Inflammatory macrophage treated with lipopolysaccharide for 1 hour (primary cell): ENCODE measurements at places on chromosomes 6 and 20.

- no peak for DNase-seq
Measured at GRCh38 chr6:1589208-1589607, 20.5 kb upstream of the FOXC1 start.

DNA sequence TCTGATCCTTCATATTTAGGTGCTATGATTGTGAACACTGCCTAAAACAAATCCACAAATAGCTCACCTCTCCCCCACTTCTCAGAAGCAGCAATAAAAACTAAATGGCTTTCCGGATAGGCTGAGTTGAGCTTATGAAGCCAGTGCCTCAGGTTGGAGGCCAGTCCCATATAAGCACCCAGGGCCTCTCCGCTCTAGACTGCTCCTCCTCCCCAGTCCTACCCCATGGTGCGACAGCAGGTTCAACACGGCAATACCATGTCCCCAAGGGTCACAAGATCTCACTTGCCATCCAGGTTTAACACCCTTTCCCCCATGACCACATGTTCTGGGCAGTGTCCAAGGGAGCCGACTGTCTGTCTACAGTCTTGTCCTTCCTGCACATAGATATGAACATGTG is 20.8 kb downstream of the BNIP5 start:
- DNase-seq, result no peak

DNA sequence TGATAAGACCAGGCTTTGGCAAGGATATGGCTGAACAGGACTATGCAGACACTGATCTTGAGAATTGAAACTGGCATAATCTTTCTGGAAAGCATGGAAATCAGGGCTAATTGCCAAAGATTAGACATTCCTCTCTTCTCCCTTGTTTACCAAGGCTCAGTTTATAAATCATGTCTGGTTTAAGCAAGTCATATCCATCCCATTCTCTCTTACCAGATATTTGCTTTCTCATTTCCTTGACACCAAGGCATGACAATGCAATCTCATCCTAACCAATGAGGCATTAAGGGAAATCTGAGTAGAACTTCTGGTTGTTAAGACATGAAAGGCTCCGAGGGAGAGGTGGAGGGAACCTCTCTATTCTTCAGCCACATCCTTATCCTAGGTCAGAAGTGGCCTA is 110.3 kb upstream of the CEP85L start:
- no peak for DNase-seq

DNA sequence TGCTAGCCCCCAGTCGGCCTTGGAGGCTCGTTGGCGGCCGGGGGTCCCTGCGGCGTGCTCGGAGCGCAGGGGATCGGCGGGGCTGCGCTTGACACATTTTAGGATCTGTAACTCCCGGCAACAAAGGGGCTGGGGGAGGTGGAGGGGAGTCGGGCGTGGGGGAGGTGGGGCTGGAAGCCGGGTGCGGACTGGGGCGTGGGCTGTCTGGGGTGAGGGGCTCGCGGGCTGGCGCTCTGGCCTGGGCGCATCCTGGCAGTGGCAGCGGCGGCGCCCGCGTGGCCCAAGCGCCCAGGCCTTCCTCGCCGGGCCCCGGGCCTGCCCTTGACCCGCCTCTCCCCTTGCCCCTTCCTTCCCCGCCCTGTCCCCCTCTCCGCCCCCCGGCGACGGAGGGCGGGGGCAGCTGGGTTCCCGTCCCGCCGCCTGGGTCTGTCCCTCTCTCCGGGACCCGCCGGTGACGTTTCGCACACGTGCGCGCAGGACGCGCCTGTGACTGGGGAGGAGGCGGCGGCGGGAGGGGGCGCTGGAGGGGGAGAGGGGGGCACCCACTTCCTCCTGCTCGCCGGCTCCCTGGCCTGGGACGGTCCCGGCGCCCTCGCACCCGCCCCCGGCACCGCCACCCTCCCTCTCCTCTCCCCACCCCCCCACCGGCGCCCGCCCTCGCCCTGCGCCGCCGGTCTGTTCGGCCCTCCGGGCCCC is 1.5 kb downstream of the E2F3 start:
- DNase-seq, result peak; percentile 94

DNA sequence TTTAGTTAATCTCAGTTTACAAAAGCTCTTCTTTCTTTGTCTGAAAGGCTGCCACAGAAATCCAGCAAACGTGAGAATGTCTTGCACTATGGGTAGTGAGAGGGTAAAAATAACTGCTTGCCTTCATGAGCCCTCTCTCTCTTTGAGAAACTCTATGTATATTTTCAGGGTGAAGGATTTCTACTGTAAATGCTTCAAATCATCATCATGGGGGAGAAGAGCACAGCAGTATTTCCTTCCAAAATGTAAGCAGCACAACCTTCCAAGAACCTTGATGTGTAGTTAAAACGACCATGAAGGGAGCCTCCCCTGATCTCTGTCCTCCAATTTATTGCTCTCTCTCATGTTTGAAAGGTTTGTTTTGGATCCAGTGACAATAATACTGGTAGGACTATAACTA is 141.3 kb upstream of the CENPW start:
- no peak for DNase-seq

DNA sequence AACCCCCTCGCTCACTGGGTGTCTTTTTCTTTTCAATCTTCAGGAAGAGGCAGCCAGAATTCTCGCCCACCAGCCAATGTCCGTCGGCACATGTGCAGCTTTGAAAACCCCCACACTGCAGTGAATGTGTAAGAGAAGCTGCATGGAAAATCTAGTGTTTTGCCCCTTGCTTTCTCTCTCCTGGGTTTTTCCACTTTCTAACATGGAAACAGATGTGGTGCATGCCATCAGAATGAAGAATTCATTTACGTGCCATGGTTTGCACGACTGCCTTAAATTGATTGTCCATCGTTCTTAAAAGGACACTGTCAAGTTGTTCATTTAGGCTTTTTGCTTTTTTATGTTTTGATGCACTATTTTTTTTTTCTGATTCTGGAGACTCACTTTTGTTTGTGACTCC is 117.1 kb upstream of the RAB32 start:
- no peak for DNase-seq

- peak; percentile 35 for DNase-seq
Measured at GRCh38 chr6:140036196-140036595, 661.7 kb upstream of the CITED2 start.

DNA sequence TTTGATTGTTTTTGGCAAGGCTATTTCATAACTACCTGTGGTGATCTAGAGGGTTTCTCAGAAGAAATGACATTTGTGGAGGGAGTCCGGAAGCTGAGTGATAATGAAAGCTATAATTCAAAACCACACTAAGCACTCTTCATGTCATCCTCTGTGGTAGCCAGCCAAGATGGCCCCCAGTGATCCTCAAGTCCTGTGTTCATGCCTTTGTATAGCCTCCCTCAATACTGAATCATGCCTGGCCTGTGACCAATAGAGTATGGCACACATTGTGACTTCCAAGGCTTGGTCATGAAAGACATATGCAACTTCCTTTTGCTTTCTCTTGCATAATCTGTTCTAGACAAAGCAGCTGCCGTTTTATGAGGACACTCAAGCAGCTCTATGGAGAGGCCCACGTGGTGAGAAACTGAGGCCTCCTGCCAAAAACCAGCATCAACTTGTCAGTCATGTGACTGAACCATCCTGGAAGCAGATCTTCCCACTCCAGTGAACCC is 12.8 kb upstream of the DNAAF9 start:
- peak; percentile 95 for DNase-seq

GRCh38 chr6:152821525-152821924 is 70.9 kb downstream of the VIP start:
- no peak for DNase-seq

DNA sequence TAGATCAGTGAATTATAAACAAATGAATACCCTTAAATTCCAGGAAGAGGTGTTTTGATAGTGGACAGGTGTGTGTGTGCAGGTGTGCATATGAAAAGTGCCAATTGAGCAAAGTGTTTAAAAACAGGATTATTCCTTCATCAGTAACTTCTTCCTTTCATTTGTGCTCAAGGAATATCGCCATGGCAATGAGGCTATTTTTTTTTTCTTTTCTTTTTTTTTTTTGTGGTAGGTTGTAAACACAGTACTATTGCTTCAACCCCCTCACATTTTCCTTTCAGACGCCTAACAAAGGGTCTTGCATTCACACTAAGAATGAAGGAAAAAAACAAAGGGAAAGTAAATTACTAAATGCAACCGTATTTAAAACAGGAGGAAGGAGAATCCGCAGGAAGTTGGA is 2.0 kb upstream of the HSPA1B start:
- no peak for DNase-seq

- no peak for DNase-seq
Measured at GRCh38 chr6:119566546-119567260, 217.1 kb upstream of the MAN1A1 start.

DNA sequence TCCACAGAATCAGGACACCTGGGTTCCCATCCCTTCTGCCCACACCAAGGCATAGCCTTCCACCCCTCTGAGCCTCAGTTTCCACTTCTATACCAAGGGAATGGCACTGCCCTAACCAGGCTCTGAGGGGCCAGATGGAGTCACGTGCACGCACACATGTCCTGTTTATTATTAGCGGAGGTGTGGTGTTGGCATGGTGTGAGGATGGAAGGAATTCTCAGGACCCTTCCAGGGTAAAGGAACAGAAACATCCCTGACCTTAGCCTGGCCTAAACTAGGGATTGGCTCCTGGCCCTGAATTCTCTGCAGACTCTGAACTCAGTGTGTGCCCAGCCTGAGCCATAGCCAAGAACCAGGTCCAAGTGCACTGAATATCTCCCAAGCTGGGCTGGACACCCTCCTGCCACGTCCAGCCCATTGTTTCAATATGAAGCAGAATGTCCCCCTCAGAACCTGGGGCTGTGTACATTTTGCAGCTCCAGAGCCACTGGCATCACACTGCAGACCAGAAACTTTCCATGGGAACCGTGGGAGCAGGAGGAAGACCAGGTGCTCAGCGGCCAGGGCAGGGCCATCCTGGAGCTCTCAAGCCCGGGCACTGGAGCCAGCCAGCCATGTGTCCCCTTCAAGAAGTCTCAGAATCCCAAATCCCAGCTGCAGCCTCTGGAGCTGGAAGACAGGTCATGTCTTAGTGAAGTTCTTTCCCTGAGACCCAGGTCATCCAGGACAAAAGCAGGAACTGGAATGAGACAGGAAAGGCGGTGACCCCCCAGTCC is 208.4 kb downstream of the ANKRD60 start:
- DNase-seq, result no peak

DNA sequence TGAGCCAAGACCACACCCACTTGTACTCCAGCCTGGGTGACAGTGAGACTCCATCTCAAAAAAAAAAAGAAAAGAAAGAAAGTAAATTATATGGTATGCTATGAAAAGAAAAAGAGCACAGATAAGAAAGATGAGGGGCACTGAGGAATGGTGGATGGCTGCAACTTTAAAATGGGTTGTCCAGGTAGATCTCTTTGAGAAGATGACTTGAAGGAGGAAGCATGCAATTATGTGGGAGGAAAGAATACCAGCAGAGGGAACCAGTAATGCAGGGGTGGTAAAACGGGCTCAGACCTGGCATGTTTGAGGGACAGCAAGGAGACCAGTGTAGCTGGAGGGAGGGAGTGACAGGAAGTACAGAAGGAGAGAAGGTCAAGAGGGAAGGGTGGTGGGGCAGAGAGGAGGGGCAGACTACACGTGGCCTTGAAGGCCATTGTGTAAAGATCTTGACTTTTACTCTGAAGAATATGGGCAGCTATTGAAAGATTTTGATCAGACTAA is 22.3 kb downstream of the LINC00237 start:
- DNase-seq, result no peak

GRCh38 chr6:138817799-138818198 is 21.9 kb downstream of the ECT2L start:
- no peak for DNase-seq

DNA sequence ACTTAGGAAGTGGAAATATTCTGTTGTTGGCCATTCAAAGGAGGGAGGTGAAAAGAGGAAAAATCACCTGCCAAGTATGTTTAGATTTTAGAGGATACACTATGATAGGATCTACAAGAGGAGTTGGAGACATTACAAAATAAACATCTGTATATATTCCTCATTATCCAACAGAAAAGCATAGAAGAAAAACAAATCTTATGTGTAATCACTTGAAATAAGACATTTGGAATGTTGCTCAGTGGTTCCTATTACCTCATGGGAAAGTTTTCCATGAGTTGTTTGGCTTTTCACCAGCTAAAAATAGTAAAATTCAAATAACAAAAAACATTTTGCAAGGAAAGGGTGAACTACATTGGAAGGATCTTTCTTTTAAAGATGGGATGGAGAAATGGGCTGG is 76.7 kb upstream of the CARMIL1 start:
- DNase-seq, result no peak

DNA sequence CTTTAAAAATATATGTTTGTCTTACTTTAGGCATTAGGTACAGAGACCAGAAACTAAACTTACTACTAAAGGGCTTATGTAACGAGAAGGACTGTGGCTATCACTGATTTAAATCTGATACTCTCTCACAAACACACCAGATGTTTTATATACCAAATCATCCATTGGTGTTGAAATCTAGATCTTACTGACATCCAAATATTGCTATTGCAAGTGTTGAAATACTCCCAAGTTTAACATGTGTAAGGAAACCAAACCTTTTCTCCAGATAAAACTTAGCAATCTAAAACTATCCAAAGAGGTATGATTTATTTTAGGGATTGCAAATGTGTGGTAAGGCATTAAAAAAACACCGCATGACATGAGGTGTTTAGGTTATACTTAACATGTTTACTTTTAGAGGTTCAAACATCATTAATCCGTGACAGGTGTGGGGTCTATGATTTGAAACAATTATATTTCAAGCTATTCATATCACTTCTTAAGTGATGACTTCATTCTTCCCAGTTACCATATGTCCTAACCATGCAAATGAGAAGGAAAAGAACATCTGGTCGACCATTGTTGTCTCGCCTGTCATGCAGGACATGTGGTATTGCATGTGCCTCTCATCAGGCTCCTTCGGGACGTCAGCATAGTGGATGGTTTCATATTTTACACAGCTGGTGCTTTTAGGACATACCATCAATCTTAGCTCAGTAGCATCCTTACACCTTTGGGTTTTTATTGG is 168.3 kb upstream of the SPACA1 start:
- DNase-seq, result no peak

DNA sequence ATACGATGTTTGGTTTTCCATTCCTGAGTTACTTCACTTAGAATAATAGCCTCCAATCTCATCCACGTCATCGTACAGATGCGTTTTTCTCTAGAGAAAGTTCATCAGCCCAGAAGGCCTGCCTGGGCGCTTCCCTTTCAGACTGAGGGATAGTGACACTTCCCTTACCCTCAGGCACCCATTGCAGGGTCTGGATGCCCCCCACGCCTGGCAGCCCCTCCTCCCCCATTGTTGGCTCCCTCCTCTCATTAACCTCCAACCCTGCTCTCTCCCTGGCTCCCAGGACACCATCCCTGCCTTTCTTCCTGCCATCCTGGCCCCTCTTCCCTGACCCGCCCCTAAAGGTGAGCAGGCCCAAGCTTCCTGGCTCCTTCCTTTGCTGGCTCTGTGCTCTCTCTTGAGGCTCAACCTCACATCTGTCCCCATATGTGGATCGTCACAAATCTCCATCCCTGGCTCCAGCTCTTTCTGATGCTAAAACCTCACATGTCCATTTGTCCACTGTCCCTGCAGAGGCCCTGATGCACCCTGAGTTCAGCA is 145.2 kb downstream of the SYCP2 start:
- DNase-seq, result no peak

DNA sequence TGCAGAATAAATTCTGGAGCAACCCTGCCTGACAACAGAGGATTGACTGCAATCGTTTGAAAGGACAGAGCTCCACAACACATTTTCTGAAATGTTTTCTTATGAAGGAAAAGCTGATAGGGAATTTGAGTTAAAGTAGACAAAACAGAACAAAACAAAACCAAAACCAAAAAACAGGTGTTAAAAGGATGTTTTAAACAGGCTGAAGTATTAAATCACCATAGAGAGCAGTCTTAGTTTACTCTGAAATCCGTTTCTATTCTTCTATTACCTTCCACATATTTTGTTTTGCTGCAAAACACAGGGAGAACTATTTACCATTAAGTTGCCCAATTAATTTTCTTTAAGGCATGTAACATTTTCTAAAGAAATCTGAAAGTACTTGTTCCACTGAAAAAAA is 93.4 kb upstream of the MLIP start:
- DNase-seq, result no peak
